ENCODE measurements at places on chromosomes 2 and 18. TPM values are rescaled to one million over a fixed set of nuclear protein-coding genes. Genes with fewer than 3 reads are reported as not detected.

ZSWIM2 gene
- total RNA-seq: not detected

EPAS1 gene
- 16.0 TPM for total RNA-seq

SLC9A2 gene
- 0.07 TPM for total RNA-seq

KLHL41 gene
- total RNA-seq: not detected

NEU2 gene
- not detected for total RNA-seq

ACOXL gene
- 0.23 TPM for total RNA-seq

- DNase-seq: no peak
Measured at GRCh38 chr2:70514612-70515055, 39.0 kb downstream of the TGFA start.

GRCh38 chr2:238915596-238915995 lies 67.7 kb downstream of the TWIST2 start:
- DNase-seq: no peak

- DNase-seq: peak; percentile 42
Measured at GRCh38 chr18:58195278-58195765, 151.3 kb downstream of the NEDD4L start.

DNA sequence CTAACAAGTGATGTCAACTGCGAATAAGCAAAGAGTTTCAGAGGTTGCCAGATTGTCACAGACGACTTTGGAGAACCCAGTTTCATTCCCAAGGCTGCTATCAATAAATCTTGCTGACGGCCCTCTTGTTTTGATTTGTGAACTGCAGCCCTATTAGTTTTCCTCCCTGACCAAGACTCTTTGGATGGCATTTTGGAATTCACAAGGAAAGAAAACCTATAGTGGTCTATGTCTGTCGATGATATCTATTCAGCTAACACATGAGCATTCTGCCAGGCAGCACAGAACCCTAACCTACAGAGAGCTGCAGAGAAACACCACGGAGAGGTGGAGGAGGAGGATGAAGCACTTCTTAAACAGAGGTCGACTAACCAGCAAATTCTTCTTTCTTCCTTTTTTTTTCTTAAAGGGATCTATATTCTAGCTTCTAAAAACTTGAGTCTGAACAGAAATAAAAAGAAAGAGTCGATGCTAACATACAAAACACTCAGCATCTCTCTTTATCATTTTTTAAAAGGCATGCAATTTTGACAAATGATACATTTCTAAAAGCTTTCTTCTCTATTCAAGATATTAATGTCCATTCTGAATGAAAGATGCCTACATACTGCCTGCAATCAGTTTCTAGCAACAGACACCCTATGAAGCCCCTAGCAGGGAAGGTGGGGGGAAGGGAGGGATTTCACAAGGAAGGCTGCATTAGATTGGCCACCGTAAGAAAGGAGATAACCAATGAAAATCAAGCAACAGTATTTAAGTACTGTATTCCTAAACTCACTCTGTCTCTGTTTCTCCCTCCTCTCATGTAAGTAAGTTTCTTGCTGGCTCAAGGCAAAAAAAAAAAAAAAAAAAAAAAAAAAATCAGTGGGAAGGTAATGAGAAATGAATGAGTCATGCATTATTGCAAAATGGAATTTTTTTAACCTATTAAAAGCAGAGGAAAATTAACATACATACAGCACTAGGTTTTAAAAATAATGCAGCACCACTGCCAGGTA lies 83.0 kb upstream of the CHRNA1 start:
- no peak for DNase-seq

GRCh38 chr2:230052299-230052698 lies 16.4 kb downstream of the SLC16A14 start:
- no peak for DNase-seq

DNA sequence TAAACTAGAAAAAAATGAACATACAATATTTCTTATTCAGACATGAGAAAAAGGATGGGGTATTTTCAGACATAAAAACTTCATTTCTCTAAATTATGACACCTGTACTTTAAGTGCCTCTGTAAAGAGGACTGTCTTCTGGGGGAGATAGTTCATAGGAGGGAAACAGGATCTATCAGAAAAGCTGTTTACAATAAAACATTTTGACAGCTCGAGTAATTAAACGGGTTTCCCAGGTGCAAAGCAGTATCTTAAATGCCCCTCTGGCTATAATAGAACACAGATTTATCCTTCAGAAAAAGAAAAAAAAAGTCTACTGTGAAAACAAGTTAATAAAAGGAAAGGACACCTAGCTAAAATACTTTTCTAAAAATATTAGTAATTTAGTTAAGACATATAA lies 311.4 kb upstream of the UBE2E3 start:
- DNase-seq: no peak

DNA sequence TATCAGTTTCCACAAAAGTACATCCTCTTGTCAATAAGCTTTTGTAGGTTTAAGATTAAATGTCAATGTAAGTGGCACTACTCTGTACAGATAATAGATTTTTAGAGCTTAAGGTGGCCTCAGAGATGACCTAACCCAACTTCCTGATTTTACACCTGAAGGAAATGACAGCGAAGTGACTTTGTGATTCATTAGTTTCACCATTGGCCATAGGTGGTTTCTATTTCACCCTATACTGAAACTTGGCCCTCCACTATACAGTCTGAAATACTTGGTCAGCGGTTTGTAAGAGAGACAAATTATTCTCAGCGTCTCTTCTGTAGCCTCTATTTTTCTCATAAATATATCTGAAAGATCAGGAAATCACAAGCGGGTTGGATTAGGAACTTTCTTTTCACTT lies 330.4 kb upstream of the FAM98A start:
- no peak for DNase-seq

DNA sequence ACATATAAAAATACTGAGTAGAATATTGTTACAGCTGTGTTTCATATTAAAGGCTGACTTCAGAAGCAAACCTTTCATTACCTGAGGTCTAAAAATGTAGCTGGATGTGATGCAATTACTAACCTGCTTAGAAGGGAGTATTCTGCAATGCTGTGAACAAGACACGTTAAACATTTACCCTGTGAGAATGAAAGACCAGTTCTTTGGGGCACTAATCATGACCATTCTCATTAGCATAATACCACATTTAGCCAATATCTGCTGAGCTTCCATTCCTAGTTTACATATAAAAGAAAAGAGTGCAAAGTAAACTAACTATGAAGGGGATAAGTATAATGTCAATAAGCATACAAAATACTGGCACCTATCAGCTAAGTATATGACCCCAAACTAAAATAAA lies 784.0 kb upstream of the KLHL29 start:
- DNase-seq: no peak

DNA sequence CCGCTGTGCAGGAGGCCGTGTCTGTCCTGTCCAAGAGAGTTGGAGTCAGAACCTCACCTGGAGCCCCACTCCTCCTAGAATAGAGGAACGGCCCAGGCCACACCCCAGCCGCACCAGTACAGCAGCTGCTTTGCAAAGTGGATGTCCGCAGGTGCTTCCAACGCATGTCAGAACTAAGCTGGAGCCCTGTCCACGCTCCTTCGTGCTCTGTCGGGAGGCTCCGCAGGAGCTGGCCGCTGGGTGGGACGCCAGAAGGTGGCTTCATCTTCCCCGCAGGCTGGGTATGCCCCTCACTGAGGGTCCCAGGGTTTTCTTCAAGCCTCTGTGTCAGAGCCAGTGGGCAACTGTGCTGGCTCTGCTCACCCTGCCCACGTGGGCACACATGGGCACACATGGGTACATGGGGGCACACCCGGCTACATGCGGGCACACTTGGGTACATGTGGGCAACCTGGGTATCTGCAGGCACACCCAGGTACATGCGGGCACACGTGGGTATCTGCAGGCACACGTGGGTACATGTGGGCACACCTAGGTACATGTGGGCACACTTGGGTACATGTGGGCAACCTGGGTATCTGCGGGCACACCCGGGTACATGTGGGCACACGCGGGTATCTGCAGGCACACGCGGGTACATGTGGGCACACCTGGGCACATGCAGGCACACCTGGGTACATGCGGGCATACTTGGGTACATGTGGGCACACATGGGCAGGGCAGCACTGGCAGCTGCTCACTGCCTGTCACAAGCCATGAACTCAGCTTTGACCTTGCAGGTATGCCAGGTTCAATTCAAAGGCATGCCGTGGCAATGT lies 67.1 kb upstream of the CTDP1 start:
- DNase-seq: no peak

DNA sequence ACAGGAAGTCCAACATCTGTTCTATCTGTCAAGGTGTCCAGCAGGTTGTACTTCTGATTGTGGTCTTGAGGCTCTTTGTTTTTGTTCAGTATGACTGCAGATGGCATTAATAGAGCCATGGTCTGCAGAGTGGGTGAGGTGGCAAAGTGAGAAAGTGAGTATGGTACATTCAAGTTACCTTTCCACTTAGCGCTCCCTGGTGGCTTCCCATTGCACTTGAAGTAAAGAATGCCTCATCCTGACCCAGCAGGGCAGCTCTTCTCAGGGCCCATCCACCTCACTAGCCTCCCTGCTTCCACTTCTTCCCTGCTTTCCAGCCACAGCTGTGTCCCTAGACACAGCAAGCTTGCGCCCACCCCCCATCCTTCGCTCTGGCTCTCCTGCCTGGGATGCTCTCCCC lies 148.0 kb upstream of the ALPP start:
- DNase-seq: peak; percentile 66

GRCh38 chr2:75527676-75528075 lies 33.1 kb downstream of the EVA1A start:
- no peak for DNase-seq

- DNase-seq: no peak
Measured at GRCh38 chr18:30582078-30582477, 460.5 kb downstream of the DSC3 start.

- no peak for DNase-seq
Measured at GRCh38 chr2:60907329-60907728, 26.0 kb downstream of the REL start.

- no peak for DNase-seq
Measured at GRCh38 chr2:215832791-215833190, 180.6 kb downstream of the MREG start.
